ENCODE measurements at places on chromosomes 2 and 18.

DNA sequence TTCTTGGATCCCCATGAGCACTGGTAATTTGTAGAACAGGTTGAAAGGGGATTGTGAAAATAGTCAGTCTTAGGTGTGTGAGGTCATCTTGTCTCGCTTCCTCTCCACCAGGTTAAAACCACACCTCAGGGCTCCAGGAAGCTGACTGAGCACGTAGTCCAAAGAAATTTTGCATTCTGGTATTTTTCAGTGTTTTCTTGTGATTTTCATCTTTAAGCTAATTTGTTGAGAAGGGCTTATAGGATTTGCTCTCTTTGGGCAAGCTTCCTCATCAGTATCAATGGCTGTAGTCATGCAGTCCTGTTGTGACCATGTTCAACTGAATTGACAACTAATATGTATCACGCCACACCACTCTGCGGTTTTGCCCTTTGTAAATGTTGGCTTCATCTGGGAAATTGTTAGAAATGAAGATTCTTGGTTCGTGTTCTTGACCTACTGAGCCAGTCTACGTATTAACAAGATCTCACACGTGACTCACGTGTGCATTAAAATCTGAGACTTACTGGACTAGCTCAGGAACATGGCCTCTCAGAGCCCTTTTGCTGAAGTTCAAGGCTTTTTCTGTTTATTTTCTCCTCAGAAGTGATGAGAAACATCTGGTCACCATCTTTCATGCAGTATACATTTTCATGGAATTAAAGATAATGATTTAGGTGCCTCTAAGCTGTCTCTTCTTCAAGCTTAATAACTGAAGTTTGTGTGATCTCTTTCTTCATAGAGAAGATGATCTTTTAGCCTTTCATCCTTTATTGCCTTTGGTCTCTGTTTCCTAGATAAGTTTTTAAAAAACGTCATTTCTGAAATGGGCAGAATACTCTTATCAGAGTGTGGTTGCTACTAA lies 32.8 kb downstream of the FMNL2 start:
- no peak overlapping the region for H3K4me3 ChIP-seq
- H3K27ac ChIP-seq = no peak overlapping the region
- H3K4me1 ChIP-seq = peaks cover 1% of the 10 kb centered on the region
- H3K27me3 ChIP-seq = peaks cover 9% of the 10 kb centered on the region
- H3K36me3 ChIP-seq = no peaks in the 10 kb centered on the region

DNA sequence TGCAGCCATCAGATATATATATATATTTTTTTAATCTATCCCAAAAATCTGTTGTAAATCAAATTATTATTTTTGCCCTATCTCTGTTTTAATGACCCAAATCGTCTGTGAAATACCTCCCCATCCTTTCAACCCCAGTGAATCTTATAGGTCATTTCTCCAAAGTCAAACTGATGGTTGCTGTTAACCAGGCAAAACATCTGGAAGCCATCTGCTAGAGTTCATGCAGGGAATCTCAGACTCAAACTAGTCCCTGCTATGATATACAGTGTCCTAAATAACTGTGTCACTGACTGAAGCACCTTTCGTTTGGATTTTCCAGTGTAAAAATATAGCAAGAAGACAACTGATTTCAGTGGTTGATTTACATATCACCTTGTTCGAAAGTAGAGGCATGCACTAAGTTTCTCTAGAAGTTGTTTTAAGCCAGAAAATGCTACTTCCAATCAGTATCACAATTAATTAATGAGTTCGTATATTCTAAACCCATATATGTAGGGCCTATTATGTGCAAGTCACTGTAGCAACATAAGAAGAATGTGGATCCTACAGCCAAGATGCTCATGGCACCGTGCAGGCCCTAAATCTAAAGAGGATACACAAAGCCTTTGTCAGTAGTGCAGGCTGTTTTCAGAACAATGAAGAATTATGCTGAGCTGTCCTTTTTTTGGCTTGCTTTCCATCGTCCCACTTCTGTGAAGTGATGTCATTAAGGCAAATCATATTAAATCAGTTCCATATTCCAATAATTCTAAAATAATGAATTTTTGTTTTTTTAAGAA lies 566.0 kb downstream of the STK39 start:
- no peaks in the 10 kb centered on the region for H3K4me1 ChIP-seq
- no peaks in the 10 kb centered on the region for H3K36me3 ChIP-seq

DNA sequence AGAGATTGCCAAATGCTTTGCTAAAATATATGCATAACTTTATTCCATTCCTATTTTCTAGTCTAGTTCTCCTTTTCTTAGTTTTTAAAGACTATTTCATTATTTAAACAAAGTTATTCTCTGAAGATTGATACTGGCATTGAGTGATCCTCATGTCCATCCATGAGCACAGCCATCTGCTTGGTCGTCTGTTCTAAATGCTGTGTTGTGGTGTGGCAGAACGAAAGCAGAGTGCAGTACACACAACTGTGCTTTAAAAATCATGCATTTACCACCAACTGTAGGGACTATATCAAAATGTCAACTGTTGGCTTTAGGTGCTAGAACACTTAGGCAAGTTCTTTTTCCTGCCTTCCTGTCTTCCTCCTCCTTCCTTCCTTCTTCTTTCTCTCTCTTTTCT lies 226.6 kb downstream of the ACKR3 start:
- DNase-seq = no peak
- no peak overlapping the region for H3K4me3 ChIP-seq
- H3K27me3 ChIP-seq = peaks cover 2% of the 10 kb centered on the region
- no peak overlapping the region for H3K27ac ChIP-seq
- H3K4me1 ChIP-seq = no peaks in the 10 kb centered on the region

DNA sequence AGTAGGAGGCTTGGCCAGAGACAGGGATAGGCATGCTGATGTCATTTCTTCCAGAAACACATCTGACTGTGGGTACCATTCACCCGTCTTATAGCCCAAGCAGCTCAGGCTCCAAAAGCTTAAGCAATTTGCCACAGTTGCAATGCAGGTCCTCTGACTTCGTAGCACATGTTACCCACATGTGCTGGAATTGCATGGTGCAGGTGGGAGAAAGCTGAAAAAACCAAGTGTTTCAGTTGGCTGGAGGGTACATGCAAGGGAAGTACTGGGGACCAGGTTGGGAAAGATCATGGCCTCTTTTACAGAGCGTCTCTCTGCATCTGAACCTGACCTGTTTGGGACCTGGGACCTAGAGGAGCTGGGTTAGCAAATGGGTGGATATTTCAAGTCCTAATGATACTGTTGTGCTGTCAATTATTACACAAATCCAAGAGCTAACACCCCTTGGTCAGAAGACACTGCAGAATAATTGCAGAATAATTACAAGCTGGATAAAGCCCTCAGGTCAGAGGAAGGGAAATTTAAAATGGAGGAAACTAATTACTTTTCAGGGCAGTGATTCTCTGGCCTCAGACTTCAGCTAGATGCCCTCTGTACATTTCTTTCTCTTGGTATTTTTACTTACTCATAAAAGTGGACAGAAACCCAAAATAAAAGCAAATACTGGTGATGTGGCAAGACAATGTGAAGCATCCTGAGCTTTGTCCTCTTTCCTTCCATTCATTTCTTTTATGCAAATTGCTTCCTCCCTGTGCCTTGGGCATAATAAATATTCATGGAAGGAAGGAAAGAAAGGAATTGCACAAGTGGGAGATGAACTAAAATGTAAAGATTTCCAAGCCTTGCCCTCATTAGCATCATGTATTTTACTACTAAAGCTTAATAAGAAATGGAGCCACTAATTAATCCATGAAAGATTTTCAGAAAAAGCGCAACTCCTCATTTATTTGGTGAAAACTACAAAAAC lies 45.6 kb upstream of the TTC39C start:
- H3K27me3 ChIP-seq = peaks cover 10% of the 10 kb centered on the region
- H3K4me3 ChIP-seq = no peak overlapping the region
- DNase-seq = no peak
- H3K27ac ChIP-seq = no peak overlapping the region

GRCh38 chr2:126891681-126892500 lies 6.8 kb upstream of the TEX51 start:
- H3K4me3 ChIP-seq = no peak overlapping the region
- H3K27me3 ChIP-seq = peaks cover 1% of the 10 kb centered on the region
- H3K27ac ChIP-seq = no peak overlapping the region

- no peak for DNase-seq
- H3K4me1 ChIP-seq = no peaks in the 10 kb centered on the region
- H3K4me3 ChIP-seq = no peak overlapping the region
- no peaks in the 10 kb centered on the region for H3K27me3 ChIP-seq
- H3K27ac ChIP-seq = no peak overlapping the region
Observed at GRCh38 chr18:56935434-56936040, 211.3 kb upstream of the BOD1L2 start.

Measured in activated CD4-positive, alpha-beta memory T cell treated with anti-CD3 and anti-CD28 coated beads, Interleukin-2, amount 10 ng/mL, durations not matched to agents 7 days and 5 days (primary cell).